ENCODE measurements at places on chromosomes 12 and 14. TPM values are rescaled to one million over a fixed set of nuclear protein-coding genes. Genes with fewer than 3 reads are reported as not detected.

The ASCL1 gene
- polyA plus RNA-seq, result 0.12 TPM

GRCh38 chr12:31000751-31001150 is 72.9 kb upstream of the DDX11 start:
- no peak for DNase-seq

DNA sequence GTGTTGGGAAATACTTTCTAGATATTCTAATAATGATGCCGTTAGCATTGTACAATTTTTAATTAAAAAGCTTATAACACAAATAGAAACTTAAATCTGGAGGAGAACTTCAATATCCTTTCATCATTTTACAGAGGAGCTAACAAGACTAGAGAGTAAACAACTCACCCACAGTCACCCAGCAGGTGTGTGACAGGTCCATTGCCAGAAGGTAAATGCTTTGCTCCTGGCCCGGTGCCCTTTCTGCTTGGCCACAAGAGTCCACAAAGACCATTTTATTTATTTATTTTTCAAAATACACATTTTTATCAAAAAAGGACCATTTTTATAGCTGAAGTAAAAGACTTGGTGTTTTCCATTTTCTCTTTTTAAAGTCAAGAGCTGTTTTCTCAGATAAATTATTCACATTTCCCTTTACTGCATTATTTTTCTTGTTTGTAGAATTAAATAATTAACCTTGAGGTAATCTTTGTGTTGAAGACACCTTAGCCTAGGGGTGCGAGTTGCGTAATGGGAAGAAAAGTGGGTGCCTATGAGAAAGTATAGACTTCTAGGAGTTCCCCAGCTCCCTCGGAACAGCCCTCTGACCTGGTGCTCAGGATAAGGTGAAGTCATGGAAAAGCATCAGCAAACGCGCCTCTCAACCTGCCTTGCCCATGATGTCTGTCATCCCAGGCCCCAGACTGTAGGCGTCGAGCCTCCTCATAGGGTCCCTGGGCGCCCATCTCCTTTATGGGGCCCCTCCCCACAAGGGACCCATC is 26.3 kb upstream of the AMIGO2 start:
- no peak for DNase-seq

The CD27 gene
- polyA plus RNA-seq, result 0.97 TPM

DNA sequence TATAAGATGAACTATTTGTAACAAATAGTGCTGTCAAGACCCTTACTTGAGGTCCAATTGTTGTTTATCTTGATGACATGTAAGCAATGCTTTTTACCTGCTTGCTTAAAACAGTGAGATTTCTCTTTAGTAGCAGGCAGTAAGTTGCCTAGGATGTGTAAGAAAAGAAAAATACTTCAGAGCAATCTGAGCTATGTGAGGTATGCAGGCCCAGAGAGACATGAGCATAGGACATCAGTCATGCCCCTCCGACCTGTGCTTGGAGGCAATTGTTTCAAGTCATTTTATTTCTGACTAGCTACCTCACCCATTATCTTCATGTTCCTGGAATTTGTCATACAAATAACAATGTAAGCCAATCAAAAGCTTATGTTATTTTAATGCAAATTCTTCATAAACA is 930.6 kb upstream of the FBXO33 start:
- DNase-seq, result no peak

The DHRS2 gene
- 39.5 TPM for polyA plus RNA-seq

GRCh38 chr14:75286313-75286712 is 7.7 kb downstream of the FOS start:
- no peak for DNase-seq

- DNase-seq, result no peak
These were observed 2.1 kb upstream of the SERPINA1 start for GRCh38 chr14:94390372-94391086.

The RFX4 gene
- polyA plus RNA-seq, result 0.38 TPM

- no peak for DNase-seq
These were observed 5.3 kb upstream of the CDCA4 start for GRCh38 chr14:105026033-105026785.

The IPO8 gene
- polyA plus RNA-seq, result 64.3 TPM

The IL22 gene
- polyA plus RNA-seq, result not detected

DNA sequence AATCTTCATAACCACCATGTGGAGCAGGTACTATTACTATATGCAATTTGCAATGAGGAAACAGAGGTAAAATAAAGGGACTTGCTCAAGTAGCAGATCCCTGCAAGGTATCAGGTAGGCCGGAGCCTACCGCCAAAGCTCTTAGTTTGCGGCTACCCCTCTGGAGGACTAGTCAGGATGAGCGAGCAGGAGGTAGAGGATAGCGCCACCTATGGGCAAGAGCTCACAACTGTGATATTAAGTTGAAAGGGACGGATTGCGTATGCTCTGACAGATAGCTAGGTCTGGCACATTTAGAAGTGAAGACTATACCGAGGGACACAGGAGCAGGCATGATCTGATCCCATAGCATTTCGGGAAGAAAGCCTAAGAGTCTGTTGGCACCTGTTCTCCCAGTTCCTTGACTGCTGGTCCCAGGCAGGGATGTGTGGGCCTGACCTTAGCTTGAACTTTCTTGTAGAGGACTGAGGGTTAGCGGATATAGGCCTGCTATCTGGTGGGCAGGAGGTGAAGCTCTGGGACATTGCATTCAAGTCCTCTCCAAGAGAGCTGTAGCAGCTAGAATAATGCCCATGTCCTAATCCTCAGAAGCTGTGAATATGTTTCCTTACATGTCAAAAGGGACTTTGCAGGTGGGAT is 48.0 kb downstream of the SLC17A8 start:
- DNase-seq, result no peak

Data from left renal cortex interstitium (tissue), 4 donors.